ENCODE measurements at places on chromosomes 6 and 20.

- DNase-seq, result no peak
These were observed 12.1 kb downstream of the RBCK1 start for GRCh38 chr20:420166-420620.

- no peak for DNase-seq
These were observed 91.0 kb downstream of the TMEM242 start for GRCh38 chr6:157232161-157232895.

GRCh38 chr6:43229803-43230620, 731 bp upstream of the DNPH1 start:
- DNase-seq, result no peak

- DNase-seq, result no peak
These were observed 65.8 kb upstream of the SOX4 start for GRCh38 chr6:21527731-21528130.

DNA sequence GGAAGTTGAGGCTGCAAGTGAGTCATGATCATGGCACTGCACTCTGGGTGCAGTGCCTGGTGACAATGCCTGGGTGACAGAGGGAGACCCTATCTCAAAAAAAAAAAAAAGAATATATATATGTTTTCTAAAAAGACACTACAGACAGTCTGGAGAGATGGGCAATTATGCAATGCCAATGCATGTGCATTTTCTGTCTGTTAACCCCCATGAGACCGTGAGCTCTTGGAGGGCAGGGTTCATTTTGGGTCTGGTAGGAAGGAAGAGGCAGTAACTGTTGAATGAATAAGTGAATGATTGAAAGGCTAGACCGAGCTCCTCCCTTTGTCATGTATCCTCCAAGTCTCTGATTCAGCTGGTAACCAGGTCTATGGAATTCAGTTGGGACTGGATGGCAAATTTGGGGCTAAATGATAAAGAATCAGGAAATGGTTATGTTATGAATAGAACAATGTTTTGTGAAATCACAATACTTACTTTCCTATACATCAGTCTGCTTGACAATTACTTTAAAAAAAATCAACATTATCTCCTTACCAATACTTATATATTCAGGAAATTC, 5.6 kb upstream of the BLCAP start:
- DNase-seq, result no peak

DNA sequence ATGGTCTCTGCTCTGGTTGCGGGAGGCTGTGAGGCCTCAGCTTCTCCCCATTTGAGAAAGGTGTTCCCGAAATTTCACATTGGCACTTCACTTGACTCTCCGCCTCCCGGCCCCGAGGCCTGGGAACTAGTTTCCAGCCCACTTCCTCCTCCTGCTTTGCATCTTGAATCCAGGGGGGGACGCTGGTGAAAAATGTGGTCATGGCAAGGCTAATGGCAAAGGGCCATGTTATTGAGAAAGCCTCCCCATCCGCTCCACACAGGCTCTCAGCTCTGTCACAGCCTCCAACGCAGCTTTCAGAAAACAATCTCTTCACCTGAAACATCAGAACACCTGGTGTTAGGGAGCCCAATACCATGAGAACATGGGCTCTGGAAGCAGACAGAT, 5.6 kb downstream of the PLAGL2 start:
- no peak for DNase-seq

GRCh38 chr20:7836076-7836475, 104.2 kb downstream of the HAO1 start:
- no peak for DNase-seq

DNA sequence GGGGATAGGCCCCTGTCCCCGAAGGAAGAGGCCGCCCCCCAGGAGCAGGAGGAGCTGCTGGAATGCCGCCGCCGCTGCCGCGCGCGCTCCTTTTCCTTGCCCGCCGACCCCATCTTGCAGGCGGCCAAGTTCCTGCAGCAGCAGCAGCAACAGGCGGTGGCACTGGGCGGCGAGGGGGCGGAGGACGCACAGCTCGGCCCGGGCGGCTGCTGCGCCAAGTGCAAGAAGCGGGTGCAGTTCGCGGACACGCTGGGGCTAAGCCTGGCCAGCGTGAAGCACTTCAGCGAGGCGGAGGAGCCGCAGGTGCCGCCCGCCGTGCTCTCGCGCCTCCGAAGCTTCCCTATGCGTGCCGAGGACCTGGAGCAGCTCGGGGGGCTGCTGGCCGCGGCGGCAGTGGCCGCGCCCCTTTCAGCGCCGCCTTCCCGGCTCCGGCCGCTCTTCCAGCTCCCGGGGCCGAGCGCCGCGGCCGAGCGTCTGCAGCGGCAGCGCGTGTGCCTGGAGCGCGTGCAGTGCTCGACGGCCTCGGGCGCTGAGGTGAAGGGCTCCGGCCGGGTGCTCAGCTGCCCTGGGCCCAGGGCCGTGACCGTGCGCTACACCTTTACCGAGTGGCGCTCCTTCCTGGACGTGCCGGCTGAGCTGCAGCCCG, 630 bp downstream of the PPP1R3G start:
- no peak for DNase-seq

DNA sequence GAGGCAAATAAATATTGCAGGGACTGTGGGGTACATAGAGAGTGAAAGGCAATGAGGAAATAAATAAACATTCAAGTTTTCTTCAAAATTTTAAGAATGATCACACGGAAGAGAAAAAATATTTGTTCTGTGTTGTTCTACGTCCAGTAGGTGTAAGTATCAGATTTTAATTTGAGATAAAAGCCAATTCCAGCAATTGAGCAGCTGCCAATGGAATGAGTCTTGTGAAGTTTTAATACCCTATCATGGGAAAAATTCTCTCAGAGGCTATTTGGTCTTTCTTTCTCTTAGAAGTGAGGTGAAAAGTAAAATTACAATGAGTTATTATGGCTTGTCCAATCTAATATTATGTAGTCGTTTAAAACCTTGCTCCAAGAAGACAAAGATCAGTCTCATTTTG, 195.7 kb upstream of the CITED2 start:
- DNase-seq, result no peak

DNA sequence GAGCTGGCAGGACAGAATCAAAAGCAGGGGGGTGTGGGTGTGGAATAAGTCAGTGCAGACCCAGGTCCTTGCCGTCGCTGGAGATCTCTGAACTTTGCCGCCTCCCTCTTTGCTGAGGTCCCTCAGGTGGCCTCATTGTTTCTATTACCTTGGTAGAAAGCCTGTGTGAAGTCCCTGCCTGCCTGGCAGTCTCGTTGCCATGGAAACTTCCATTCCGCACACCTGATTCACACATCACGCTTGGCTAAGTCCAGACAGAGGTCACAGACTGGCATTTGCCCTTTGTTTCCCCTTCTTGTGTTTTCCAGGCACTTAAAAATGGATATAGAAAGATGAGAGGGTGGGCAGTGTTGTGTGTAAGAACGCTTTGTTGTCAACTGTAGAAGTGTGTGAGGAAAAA, 260.6 kb downstream of the PRL start:
- DNase-seq, result no peak

GRCh38 chr6:64376394-64376793, 740.8 kb downstream of the PHF3 start:
- no peak for DNase-seq

GRCh38 chr20:5143851-5144250, 17.0 kb downstream of the CDS2 start:
- DNase-seq, result no peak

DNA sequence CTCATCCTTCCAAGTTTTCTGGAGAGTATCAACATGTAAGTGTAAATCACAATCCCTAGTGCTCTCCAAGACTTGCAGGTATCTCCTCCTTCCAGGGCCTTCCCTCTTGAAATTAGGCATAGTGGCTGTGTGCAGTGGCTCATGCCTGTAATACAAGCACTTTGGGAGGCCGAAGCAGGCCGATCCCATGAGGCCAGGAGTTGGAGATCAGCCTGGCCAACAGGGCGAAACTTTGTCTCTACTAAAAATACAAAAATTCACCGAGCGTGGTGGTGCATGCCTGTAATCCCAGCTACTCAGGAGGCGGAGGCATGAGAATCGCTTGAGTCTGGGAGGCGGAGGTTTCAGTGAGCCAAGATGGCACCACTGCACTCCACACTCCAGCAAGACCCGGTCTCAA, 9.4 kb upstream of the ANGPT4 start:
- no peak for DNase-seq

- no peak for DNase-seq
These were observed 6.9 kb downstream of the RIMS4 start for GRCh38 chr20:44803383-44803941.

- DNase-seq, result peak; percentile 86
These were observed 12.1 kb upstream of the C20orf203 start for GRCh38 chr20:32685541-32686529.

GRCh38 chr6:99522531-99522930, 7.3 kb upstream of the USP45 start:
- peak; percentile 18 for DNase-seq

- peak; percentile 48 for DNase-seq
These were observed 193.9 kb downstream of the MMUT start for GRCh38 chr6:49269190-49269589.

GRCh38 chr6:2993755-2994317, 5.9 kb upstream of the NQO2 start:
- no peak for DNase-seq
